Activated T-cell treated with anti-CD3 and anti-CD28 coated beads, Interleukin-2, amount 50 U/mL, for 24 hours (primary cell): ENCODE measurements at places on chromosomes 12 and 14.
A peak's percentile ranks its signal among the peaks of the same experiment; 100 is the strongest.

DNA sequence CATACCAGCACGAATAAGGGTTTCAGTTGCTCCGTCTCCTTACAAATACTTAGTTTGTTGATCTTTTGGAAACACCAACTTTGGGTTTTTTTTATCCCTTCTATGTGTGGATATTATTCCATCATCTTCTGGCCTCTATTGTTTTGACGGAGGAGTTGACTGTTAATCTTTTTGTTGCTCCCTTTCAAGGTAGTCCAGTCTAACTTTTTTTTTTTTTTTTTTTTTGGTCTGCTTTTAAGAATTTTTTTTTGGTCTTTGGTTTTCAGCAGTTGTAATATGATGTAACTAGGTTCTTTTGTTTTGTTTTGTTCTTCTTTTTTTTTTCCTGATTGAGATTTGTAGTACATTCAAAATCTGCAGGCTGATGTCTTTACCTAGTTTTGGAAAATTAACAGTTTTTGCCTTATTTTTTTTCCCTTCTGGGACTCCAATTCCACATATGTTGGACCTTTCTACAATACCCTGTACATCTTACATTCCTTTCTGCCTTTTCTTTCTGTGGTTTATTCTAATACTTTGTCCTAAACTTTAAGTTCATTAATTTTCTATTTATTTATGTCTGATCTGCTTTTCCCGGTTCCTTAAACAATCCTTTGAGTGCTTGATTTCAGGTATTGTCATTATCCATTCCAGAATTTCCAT is 54.9 kb downstream of the DNAH10 start:
- DNase-seq: no peak

DNA sequence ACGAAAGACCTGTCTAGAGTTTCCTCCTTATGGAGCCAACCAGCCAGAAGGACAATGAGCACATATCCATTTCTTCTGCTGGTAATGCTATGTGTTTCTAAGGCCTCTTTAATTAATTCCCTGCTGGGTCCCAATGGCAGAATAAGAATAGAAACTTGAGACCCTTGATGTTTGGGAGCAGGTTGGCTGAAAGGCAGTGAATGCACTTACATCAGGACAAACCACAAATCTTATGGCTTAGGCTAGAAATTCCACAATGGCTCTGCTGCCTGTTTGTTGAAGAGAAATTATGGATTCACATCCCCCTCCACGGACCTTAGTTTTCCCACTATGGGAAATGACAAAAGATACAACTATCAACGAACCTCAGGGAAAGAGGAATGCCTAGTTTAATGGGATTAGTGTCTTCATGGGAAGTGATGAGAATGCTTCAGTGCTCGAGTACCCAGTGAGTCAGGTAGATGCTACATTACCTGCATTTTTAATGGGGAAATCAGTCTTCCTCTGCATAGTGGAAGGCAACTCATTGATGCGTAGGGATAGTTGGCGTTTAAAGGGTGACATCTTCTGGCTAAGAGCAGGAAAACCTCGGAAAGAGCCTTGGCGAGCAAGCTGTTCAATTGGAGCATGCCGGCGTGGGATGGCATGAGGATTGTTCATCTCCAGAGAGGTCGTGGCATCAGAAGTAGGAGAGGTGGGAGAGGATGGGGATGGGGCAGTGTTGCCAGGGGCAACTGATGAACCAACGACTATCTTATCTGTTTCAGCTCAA is 46.5 kb downstream of the PAPLN start:
- no peak for DNase-seq

GRCh38 chr12:42474391-42474790 is 115.2 kb downstream of the PRICKLE1 start:
- no peak for DNase-seq

DNA sequence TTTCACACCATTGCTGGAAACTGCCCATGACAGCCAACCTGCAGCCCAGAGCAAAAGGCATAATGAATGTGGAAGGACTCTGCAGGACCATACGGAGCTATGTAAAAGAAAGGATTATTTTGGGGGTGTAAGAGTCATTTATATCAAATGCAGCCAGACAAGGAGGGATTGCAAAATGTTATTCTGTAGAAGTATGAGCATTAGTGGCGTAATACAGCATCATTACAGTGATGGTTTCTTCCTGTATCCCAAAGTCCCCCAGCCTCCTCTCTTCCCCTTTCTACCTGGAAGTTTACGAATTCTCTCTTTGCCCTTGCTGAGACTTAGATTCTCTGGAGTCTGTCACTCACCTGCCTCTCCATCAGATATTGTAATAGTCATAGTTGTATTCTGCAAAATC is 89.9 kb downstream of the BORCS5 start:
- no peak for DNase-seq

- DNase-seq: peak; percentile 76
These were observed 8.3 kb downstream of the CISTR start for GRCh38 chr12:53743266-53744129.

GRCh38 chr12:42556917-42557316 is 32.6 kb downstream of the PRICKLE1 start:
- no peak for DNase-seq

DNA sequence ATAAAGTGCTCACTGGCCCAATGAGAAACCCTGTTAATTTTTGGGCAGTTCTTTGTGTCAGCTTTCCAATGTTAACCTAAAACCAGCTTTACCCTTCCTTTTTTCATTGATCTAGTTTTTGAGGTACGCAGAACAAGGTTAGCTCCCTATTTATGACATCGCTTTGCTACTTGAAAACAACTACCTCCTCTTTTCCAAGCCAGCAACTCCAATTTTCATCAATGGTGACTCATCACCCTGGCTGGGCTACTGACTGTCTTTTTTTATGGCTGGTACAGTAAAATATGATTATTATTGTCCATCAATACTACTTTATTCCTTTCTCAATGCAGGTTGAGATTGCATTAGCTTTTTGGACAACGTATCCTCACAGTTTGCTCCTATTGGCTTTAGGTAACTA is 22.5 kb upstream of the AKAP6 start:
- no peak for DNase-seq

- no peak for DNase-seq
These were observed 1144.5 kb downstream of the FSCB start for GRCh38 chr14:43362586-43362985.

DNA sequence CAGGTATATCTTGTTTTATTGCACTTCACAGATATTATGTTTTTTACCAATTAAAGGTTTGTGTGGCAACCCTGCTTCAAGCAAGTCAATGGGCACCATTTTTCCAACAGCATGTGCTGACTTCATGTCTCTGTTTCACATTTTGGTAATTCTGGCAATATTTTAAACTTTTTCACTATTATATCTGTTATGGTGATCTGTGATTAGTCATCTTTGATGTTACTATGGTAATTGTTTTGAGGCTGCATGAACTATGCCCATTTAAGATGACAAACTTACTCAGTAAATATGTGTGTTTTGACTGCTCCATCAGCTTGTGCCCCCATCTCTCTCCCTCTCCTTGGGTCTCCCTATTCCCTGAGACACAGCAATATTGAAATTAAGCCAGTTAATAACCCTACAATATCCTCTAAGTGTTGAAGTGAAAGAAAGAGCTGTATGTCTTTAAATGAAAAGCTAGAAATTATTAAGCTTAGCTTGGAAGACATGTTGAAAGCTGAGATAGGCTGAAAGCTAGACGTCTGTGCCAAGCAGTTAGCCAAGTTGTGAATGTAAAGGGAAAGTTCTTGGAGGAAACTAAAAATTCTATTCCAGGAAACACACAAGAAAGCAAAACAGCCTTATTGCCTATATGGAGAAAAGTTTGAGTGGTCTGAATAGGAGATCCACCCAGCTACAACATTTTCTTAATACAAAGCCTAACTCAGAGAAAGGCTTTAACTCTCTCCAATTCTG is 365.1 kb downstream of the ATP23 start:
- no peak for DNase-seq

DNA sequence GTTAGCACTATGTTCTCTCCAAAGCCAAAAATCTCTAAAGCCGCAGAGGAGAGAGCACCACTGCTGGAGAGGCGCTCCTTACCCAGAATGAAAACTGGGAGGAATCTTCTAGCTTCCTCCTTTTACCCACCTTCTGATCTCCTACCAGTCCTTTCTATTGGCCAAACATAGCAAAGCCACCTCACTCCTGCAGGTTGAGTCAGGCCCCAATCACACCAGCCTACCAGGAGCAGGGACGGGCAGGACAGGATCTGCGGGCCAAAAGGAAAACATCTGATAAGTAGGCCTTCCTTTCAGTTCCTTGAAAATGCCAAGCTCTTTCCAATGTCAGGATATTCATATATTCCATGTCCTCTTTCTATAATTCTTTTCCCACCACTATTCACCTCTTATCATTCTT is 197.7 kb upstream of the CNOT2 start:
- DNase-seq: no peak

DNA sequence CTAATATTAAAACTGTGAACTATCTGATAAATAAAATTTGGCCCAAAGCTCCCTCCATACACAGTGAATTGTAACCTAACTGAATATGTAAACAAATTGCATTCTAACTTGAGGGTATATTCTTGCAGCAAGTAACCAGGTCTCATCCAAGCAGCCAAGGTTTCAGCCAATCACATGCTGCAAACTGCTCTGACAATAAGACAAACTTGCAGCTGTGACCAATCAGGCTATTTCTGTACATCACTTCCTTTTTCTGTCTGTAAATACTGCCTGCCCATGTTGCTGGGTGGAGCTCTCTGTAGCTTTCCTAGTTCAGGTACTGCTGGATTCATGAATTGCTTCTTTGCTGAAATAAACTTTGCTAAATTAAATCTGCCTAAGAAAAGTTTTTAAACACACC is 499.0 kb downstream of the GALC start:
- no peak for DNase-seq

DNA sequence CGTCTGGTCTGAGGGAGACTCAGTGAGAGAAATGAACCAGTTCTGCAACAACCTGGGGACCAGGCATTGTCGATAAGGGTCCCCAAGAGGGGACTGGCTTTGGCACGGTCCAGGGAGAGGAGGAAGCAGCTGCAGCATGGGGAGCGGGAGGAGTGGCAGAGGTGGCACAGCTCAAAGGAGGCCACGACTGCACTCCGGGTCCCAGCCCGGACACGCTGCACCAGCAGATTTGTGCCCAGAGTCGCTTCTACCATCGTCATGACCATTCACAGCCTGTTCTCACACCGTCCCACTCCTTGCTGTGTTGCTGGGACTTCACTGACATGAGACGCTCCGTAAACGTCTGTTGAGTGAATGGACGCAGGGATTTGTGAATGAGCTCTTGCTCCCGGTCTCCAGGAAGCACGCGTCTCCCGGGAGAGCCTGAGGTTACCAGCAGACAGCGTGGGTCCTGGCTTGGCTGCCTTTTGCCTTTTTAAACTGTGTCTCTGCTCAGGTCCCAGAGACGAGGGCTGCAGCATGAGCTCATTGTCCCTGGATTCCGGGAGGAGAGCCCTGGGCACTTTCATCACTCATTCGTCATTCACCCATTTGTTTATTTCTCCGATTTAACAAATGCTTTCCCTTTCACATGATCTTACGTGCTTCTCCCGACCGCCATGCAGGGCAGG is 137.0 kb downstream of the PIWIL1 start:
- DNase-seq: no peak

GRCh38 chr12:123713398-123713797 is 1.2 kb downstream of the ATP6V0A2 start:
- no peak for DNase-seq

- DNase-seq: no peak
These were observed 4.0 kb downstream of the C12orf54 start for GRCh38 chr12:48486261-48486660.
